Activated gamma-delta T cell (primary cell): ENCODE measurements at places on chromosomes 5 and 9.
A peak's percentile ranks its signal among the peaks of the same experiment; 100 is the strongest.

DNA sequence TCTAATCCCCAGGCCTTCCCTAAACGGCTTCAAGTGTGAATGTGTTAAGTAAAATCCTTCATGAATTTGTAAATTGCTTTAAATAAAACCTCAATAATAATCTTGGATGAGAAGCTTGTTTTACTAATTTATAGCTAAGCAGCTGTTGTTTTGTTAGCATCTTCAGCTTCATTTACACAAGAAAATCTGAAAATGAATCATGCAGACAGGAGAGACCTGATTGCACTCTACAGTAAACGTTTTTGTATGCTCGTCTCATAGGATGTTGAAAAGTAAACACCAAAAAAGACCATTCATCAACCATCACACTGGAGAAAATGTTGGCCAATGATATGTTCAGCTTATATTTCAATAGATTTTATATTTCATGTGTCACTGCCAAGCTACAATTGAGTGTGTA, 40.4 kb upstream of the MAP3K1 start:
- DNase-seq, result no peak

DNA sequence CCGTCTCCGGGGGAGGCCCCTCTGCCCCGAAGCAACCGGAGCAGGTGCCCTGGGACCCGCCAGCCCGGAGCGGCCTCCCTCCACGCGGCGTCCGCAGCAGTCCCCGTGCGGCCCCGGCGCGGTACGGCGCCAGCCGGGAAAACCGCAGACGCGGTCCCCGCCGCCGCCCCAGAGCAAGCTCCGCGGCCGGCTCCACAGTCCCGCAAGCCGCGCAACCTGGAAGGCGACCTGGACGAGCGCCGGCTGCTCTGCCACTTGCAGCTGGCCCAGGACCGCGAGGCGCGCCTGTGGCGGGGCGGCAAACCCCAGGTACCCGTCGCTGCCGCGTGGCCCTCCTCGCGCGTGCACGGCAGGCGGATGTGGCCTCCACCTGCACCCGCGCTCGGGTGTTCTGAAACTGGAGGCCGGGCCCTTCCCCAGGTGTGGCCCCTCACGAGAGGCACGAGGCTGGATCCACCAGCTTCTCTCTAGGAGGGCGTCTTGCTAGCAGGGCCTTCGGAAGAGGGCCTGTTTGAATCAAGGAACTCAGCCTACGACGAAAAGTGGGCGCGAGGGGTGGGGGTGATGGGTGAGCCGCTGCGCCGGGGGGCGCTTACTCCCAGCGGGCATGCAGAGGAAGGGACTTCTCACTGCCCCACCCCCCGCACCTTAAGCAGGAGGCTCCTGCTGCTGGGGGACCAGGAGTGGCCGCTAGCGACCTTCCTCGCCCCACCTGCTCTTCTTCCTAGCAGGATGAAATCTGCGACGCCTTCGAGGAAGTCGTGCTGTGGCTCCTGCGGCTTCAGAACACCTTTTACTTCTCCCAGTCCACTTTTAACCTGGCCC, 602 bp downstream of the CCNI2 start:
- peak; percentile 29 for DNase-seq

- DNase-seq, result no peak
These were observed 695 bp upstream of the SNAPC3 start for GRCh38 chr9:15421990-15422371.

GRCh38 chr9:120628207-120628924, 48.4 kb upstream of the CDK5RAP2 start:
- no peak for DNase-seq

- no peak for DNase-seq
These were observed 138.4 kb downstream of the TARS1 start for GRCh38 chr5:33579152-33579551.

DNA sequence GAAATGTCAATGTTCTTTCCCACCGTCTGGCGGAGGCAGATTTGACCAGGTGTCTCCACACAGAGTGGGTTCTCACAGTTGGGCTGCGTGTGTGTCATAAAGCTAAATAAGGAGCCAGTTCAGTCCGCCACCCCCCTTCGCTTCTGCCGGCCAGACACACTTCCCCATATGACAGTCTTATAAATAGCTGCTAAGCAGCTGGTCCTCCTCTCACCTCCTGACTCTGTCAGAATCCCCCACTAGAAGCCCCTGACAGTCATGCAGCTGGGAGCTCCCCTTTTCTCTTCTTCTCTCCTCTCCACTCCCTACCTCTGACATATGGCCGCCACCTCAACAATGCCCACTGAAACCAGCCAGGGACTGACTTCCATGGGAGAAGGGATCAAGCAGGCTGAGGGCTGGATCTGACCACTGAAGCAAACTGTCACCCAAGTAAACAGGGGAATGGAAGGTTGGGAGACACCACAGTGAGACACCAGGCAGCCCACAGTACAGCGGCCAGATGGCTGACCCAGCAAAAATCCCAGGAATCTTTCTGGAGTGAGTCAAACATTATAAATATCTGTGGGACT, 141.9 kb upstream of the EFNA5 start:
- DNase-seq, result no peak

GRCh38 chr5:74594137-74595040, 46.1 kb downstream of the ENC1 start:
- no peak for DNase-seq

DNA sequence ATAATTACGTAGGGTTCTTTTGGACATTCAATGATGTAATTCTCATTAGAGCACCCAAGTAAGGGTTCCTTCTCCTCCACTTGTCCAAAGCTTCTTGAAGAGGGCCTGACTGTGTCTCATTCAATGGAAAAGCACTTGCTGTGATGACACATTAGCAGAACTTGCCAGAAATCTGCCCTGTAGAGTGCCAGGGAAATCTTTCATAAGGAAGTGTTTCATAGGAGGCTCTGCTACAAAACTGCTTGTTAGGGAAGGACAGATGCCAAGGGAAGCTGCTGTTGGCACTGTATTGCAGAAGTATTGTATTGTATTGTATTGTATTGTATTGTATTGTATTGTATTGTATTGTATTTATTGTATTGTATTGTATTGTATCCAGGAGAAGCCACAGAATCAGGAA, 45.5 kb upstream of the MPDZ start:
- DNase-seq, result no peak

GRCh38 chr9:106872641-106873040, 9.7 kb downstream of the ZNF462 start:
- no peak for DNase-seq

DNA sequence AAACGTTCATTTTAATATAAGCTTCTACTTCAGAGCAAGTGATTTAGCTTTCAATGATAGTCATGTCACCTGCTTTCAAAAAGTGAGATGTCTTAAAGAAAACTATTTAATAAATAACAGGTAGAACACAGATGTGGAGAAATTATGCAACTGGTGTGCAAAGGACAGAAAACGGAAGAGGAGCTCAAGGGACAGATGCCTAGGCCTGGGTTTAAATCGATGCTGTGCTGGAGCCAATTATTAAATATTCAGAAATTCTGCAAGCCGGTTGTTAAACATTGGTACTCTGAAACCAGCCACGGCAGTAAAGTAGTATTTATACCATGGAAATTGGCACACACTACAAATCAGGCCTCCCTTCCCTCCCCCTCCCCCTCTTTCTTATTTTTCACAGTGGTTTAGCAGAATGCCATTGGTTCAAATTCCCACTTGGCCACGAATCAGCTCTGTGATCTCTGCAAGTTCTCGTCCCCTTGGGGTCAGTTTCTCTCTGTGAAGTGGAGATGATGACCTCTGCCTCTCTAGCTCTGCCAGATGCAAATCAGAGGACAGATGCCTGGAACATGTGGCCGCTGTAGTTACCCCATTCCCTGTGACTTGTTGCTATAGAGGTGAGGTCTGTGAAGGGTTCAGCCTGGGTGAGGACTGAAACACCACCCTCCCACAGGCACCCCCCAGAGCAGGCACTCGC, 6.2 kb upstream of the RNF130 start:
- DNase-seq, result no peak

DNA sequence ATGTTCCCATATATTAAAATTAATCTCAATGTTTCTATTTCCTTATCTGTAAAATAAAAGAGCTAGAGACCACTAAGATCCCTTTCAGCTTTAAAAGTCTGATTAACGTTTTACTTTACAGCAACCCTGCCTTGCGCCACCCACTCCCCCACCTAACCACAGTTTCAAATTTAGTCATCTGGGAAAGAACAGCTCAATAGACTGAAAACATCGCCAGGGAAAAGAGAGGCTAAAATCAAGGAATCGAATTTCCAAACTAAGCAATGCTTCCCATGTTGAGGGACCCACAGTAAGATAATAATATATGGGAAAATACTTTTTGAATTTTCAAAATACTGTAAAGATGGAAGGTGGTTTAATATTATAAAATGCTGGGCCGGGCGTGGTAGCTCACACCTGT, 6.6 kb downstream of the SAXO1 start:
- DNase-seq, result no peak

DNA sequence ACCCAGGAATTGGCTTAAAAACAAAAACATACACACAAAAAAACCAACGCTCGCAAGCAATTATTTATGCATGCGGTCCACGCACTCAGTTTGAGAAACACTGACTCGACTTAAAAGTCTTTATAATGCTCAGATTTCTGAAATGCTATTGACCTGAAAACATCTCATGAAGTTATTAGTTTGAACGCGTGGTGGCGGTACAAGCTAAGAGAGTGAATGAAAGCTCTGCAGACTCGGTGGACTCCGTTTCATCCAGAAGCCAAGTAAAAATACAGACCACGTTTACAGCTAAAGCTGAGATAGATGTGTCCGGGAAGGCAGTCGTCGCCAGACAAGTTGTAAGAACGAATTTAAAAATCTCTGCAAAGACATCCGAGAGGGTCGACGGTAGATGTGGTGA, at the start of gene PCDHB6:
PCDHB6 (plus strand) TSS at position 246 of the 400 bp plus-strand sequence. CDS start 201 bp downstream, outside the sequence.
- no peak for DNase-seq

DNA sequence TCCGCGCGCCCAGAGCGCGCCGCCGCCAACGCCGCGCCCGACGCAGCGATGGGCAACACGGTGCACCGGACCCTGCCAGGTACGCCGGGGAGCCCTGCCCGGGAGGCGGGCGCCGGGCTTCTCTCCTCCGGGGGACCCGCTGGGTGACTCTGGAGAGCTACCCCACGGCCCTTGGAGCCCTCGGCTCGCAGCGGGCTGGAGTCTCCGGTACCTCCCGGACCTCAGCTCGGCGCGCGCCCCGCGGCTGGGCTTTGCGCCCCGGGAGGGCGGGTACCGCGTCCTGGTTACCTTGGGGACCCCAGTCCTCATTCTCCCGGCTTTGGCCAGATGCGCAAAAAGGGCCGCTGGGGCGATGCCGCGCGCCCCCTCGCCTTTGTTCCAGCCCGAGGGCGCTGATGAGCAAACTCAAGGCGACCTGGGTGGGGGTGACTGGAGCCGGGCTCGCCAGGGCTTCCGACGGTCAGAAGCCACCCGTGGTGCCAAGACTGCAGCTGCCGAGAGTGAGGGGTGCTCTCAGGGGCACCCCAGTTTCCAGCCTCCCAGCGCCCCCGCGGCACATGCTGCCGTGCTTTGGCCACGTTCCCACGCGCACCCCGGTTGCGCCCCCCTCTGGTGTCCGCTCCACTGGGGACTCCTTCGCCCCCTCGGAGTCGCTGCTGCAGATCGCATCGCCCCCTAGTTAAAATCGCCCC, 442 bp downstream of the NEURL1B start:
- no peak for DNase-seq

- DNase-seq, result no peak
These were observed 466.3 kb downstream of the GADD45G start for GRCh38 chr9:90070931-90071660.

DNA sequence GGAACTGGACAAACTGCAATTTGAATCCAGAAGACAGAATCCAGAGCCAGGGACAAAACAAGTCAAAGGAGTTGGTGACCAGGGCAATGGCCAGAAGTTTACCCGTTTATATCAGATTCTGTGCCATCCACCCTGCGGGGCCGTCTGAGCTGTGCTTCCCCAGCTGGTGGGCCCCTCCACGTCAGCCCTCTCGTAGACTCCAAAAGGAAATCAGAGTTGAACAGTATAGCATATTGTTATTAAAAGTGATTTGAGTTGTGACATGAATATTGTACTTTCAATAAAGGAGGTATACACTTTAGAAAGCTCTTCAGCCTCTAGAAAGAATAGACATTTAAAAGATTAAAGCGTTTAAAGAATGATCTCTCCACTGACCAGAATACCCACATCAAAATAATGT, 102.4 kb downstream of the NFIB start:
- DNase-seq, result no peak

DNA sequence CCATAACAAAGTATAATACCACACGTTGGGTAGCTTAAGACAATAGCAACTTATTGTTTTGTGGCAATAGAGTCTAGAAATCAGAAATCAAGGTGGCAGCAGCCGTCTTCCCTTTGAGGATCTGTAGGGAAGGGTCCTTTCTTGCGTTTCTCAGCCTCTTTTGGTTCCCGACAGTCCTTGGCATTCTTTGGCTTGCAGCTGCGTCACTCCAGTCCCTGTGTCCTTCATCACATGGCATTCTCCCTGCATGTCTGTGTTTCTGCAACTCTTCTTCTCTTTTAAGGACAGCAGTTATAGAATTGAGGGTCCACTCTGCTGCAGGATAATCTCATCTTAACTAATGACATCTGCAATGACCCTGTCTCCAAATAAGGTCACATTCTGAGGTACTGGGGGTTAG, 140.1 kb downstream of the FBXL7 start:
- DNase-seq, result no peak

- no peak for DNase-seq
These were observed 388.9 kb downstream of the NR2F1-AS1 start for GRCh38 chr5:93192087-93192486.

GRCh38 chr9:35179347-35180280, 17.8 kb downstream of the UNC13B start:
- no peak for DNase-seq

DNA sequence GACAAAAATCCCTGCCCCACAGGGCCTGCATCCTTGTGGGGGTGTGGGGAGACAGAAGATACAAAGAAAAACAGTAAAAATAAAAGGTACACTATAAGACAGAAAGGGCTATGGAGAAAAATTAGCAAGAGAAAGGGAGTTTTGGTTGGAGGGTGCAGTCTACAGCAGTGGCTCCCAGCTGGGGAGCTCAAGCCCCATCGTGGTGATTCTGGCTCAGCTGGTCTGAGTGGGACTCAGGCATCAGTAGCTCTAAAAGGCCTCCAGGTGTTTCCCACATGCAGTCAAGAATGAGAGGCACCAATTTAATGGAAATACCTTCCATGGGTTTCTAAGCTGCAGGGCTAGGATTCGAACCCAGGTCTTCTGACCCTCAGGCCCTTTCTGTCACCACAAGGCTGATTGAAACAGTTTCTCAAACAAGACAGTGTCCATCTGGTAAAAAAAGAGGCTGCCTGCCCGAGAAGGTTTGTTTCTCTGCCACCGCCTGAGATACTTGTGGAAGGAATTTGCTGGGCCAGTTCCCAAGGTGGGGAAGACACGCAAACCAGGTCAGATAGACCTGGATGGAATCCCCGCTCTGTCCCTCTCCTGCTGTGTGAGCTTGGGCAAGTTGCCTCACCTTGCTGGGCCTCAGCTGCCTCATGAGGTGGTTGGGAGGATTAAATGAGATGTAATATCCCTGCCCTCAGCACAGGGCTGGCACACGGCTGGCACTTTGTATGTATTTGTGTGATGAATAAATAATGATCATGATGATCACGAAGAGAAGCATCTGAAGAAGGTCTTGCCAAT, 43.1 kb downstream of the COL27A1 start:
- DNase-seq, result no peak

- DNase-seq, result no peak
These were observed 50.7 kb downstream of the P4HA2 start for GRCh38 chr5:132176987-132177386.

- no peak for DNase-seq
These were observed 123.2 kb upstream of the FBXL7 start for GRCh38 chr5:15376803-15377202.
